Cerebellum (tissue), 4 donors: ENCODE measurements at places on chromosomes 3 and 15. TPM values are rescaled to one million over a fixed set of nuclear protein-coding genes. Genes with fewer than 3 reads are reported as not detected.

CHRM5 gene
- 0.27 TPM for total RNA-seq

DNAH12 gene
- 1.7 TPM for total RNA-seq

- no peak for DNase-seq
These were observed 48.6 kb upstream of the AKAP13 start for GRCh38 chr15:85331655-85332285.

GRCh38 chr3:48466386-48467109, 20.0 kb downstream of the ATRIP start:
- DNase-seq: no peak

DNA sequence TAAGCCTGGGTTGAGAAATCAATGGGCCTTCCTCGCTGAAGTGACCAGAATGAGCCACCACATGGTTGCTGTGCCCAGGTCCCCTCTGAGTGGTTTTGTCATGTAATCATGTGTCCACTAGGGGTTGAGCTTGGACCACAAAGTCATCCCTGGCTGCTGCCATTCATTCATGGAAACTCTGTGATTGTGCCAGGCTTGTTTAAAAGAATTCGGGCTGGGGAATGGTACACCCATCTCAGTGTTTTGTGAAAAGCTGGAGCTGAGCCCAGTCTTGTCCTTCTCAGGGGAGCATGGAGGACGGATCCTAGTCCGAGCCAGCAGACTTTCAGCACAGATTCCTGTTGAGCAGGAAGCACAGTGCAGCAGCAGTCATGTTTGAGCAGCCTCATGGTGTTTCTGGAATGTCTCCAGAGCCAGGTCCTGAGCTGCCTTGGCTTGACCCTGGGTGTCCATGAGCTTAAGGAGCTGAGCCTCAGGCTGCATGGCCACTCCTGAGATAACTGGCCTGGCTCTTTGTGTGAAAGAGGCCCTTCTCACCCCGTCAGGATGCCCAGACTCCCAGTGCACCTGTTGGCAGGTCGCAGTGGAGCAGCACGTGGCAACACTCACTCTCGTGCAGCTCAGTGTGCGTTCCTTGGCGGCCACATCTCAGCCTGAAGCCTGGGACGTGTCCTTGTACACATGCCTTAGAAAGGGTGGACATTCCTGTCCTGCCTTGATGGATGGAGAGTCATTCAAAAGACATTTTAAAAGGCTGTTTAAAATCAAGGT, 260.3 kb upstream of the TPM1 start:
- DNase-seq: peak; percentile 79
